ENCODE measurements at places on chromosomes 7 and 10.

DNA sequence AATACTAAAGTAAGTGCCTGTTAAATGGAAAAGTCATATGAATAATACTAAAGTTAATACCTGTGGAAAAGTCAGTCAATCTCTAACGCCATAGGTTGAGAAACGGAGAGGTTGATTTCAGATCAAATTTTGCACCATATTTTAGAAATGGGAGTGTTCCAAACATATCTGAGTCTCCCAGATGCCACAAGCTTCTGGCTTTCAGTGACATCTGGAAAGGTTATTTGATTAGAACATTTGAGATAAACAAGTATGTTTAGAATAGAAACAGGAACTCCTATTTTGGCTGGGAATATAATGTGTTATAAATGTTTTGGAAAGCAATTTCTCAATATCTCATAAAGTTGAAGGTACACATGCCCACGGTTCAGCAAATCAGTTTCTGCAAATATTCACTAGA is 5.8 kb downstream of the MACC1 start:
- no peak for DNase-seq

DNA sequence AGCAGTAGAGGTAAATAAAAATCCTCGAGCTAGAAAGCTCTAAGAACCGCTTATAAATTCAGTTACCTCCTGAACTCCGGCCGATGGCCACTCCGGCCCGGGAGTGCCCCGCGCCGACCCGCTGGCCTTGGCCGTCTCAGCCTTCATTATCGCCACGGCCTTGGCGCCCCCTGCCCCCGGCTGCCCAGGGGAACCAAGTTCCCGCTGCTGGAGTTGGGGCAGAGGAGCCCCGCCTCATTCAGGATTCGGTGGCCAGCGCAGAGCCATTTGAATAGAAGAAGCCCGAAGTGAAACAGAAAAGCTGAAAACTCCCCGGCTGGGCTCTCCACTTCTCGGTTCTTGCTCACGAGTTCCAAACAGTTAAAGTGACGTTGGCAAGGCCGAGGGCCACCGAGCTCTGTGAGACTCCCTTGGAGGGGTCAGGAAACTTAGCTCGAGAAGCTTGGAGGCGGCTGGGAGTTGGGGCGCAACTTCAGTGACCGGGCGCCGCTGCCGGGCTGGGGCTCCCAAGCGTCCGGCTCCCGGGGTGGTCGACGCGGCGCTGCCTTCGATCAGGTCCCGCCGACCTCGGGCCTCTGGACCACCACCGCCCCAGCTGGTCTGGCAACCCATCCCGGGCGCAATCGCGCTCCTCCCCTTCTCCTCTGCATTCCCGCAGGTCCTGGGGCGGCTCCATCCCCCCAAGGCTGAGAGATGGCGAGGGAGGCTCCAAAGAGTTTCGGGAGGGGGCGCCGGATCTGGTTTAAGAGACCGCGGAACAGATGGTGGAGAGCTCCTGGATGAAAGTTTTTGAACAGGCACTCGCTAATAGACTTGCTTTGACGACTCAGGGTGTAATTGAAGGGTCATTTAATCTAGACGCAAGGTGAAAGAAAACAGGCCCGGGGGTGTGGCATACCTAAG is 5.8 kb upstream of the FEZF1 start:
- DNase-seq: no peak

- DNase-seq: no peak
These were observed 636.6 kb downstream of the TNS3 start for GRCh38 chr7:46945328-46945727.

- no peak for DNase-seq
These were observed 849.8 kb downstream of the NXPH1 start for GRCh38 chr7:9283246-9283645.

GRCh38 chr10:35425595-35425994 is 89.3 kb downstream of the CCNY start:
- no peak for DNase-seq

- no peak for DNase-seq
These were observed 19.0 kb downstream of the FAM53B start for GRCh38 chr10:124725171-124725631.

DNA sequence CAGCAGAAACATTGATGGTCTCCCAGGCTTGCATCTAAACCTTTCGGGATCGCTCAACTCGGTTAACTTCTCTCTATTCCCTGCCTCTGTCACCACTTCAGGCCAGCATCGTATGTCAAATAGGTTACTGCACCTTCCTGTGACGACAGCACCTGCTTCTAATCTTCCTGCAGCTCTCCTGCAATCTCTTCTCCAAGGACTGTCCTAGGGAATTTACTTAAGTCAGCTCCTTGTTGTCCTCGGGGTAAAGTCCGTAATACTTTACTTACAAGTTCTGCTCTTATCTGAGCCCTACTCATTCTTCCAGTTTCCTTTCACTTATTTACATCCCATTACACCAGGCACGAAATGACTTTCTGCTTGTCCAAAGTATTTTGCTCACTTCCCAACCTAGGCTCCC is 372.7 kb upstream of the AKR1E2 start:
- no peak for DNase-seq

GRCh38 chr7:122304319-122304975 is at the start of gene FEZF1:
Gene FEZF1, minus strand, starts transcription at chr7:122304750. Its CDS starts 313 bp downstream, at chr7:122304437.
- DNase-seq: no peak

DNA sequence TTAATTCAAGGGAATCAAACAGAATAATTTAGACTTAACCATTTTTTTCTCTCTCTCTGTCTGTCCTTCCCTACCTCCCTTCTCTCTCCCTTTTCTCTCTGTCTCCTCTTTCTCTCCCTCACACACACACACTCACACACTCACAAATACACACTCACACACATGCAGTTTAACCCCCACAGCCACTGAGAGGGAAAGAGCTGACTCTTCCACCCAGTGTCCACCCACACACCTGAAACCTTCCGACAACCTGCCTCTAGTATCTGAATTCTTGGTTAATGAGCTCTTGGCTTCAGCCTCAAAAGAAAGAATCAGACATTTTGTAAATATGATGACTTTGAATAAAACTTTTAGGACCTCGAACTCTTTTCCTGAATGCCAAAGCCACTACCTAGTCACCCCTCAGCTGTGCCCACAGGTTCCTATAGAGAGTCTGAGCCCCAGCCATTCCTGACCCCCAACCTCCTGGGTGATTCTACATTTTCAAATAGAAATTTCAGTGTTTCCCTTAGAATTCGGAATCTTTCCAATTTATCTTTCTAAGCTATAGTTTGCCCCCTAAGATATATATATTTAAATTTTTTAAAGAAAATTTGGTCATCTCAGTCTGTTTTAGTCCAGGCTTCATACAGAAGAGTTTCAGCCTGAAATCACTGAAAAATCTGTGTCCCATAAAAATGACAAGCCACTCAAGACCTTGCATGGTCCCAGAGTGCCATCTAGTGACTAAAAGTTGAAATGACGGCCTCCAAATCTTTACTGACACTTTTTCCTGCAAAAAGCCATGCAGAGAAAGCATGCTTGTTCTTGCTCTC is 202.8 kb downstream of the IPMK start:
- DNase-seq: no peak

GRCh38 chr7:112160130-112160770 is 45.9 kb downstream of the DOCK4 start:
- DNase-seq: no peak

All from stimulated activated CD8-positive, alpha-beta memory T cell treated with anti-CD3 and anti-CD28 coated beads, Interleukin-4, amount 100 ng/mL, for 4 hours (primary cell).